ENCODE measurements at places on chromosomes 6 and 20.

DNA sequence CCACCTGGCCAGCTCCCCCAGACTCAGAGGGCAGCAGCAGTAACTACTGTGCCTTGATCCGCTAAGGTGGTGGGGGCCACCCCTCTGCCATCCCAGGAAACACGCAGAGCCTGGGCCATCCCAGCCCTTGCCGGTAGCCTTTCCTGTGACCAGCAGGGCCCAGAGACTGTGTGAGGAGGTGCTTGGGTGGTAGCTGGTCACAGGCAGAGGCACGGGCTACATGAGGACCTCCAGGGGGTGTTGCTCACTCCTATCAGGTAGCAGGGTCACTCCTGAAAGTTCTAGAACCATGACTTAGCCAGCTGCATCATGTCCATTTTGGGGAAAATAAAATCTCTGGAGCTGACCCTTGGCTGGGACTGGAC lies 22.8 kb downstream of the PCMTD2 start:
- no peak for DNase-seq

GRCh38 chr6:108417027-108417426 lies 122.2 kb downstream of the AFG1L start:
- no peak for DNase-seq

- DNase-seq: peak; percentile 38
Measured at GRCh38 chr20:23622839-23623343, 14.9 kb downstream of the CST3 start.

- DNase-seq: no peak
Measured at GRCh38 chr6:134472661-134473060, 154.7 kb upstream of the SGK1 start.

DNA sequence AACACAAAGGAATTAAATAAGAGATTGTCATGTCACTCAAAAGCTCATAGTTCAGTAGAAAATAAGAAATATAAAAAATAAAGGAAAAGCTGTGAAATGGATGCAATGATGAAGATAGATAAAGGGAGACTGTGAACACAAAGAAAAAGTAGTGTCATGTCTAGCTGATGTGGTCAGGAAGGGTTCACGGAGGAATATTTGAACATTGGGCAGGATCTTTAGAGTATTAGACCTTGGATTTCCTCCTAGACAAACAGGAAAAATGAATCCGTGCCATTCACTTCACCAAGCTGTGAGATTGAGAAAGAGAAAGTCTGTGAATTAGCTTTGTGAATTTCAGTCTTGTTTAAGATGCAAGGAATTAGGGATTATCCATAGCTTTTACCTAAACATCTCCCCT lies 414.4 kb upstream of the PLCB4 start:
- no peak for DNase-seq

- no peak for DNase-seq
Measured at GRCh38 chr6:14075095-14075503, 42.5 kb upstream of the CD83 start.

GRCh38 chr20:50724851-50725723 lies 6.3 kb upstream of the PARD6B start:
- DNase-seq: peak; percentile 67

DNA sequence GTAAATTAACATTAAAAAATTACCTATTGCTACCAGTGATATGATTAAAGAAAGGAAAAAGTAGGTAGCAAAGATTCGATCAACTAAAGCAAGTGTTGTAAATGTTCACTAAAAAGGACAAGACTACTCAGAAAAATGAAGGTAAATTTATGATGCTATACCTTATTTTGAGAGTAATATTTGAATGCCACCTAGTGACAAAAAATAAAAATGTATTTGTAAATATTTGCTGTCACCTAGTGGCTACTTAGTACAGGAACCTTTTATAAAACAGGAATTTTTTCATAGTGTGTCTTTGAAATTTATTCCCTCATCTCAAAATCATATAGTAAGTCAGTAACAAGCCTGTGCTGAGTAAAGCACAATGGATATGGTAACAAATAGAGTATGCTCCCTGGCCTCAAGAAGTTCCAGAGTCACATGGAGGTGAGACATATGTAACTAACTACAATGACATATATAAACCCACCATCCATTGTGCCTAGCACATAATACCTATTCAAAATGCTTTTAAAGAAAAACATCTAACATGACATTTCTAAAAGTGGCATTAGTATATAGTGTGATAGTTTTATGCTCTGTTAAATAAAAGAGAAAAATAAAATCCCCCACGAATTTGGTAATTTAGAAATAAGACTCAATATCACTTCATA lies 193.1 kb upstream of the SIM1 start:
- no peak for DNase-seq

GRCh38 chr20:50224531-50225255 lies 34.1 kb downstream of the CEBPB start:
- no peak for DNase-seq

DNA sequence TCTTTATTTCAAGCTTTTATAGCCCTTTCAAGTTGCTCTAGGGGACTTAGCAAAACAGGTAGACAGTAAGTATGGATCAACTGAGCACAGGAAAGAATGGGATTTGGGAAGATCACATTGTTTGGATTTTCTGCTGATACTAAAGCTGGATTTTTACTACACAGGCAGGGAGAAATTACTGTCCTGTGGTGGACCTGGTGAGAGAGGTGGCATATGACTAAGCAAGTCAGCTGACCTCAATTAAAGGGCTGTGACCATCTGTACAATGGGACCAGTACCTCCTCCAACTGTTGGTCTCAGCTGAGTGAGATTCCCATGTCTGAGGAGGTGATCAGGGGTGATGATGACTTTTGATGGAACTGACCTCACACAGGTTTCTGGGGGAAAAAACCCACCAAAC lies 28.0 kb downstream of the RREB1 start:
- DNase-seq: no peak

GRCh38 chr6:68069921-68070710 lies 565.0 kb upstream of the ADGRB3 start:
- no peak for DNase-seq
